NCI-H146 (cell line): ENCODE measurements at places on chromosomes 6 and 20.
A peak's percentile ranks its signal among the peaks of the same experiment; 100 is the strongest.

DNA sequence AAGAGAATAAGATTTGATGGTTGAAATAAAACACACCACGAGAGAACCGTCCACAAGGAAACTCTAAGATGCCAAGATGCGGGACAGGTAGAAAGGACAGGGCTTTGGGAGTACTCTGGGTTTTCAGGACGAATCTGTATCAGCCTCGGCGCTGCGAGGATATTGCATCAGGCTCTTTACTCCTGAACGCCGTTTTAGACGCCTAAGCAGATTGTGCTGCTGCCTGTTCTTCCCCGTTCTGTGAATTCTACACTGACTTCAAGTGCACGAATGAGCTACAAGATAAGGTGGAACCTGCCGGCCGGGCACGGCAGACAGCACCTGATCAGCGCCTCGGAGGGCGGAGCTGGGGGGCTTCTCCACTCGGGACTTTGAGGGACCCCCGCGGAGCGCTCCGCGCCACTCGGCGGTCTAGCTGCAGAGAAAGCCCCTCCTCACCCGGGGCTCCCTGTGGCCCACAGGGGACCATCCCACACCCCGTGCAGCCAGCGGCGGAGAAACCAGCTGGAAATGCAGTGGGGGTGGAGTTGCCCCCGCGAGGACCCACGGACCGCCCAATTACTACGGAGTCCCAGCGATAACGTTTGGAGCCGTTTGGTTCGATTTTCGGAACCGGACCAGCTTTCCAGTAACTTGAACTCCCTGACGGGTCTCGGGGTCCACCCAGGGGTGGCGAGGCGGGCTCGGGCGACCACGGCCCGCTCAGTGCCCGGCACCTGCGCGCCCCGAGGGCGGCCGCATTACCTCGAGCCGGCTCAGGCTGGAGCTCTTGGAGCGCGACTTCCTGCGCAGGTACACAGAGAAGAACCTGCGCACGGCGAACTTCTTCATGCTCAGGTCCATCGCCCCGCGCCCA is 646 bp downstream of the RPS6KA2 start:
- peak; percentile 89 for DNase-seq

DNA sequence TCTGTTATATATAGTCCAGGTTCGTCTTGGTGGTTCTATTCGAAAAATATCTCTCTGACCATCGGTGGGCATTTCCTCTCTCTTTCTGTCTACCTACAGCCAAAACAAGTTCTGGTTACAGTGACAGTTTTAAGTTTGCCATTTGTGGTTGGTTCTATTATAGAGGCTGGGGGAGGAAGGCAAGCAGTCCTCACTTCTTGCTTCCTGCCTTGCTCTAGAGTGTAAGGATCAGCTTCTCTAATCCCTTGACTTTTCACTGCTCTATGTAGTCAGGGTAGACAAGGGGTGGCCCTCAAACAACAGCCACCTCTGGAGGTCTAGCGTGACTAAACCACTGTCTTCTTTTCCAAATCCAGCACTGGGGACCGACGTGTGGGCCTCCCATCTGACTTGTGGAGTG is 16.1 kb downstream of the E2F3 start:
- DNase-seq, result no peak

GRCh38 chr6:25465941-25466340 is 186.1 kb upstream of the SCGN start:
- DNase-seq, result no peak

- no peak for DNase-seq
Observed at GRCh38 chr6:142853244-142854180, 91.5 kb downstream of the HIVEP2 start.

- DNase-seq, result no peak
Observed at GRCh38 chr6:100987556-100987955, 106.4 kb upstream of the ASCC3 start.

DNA sequence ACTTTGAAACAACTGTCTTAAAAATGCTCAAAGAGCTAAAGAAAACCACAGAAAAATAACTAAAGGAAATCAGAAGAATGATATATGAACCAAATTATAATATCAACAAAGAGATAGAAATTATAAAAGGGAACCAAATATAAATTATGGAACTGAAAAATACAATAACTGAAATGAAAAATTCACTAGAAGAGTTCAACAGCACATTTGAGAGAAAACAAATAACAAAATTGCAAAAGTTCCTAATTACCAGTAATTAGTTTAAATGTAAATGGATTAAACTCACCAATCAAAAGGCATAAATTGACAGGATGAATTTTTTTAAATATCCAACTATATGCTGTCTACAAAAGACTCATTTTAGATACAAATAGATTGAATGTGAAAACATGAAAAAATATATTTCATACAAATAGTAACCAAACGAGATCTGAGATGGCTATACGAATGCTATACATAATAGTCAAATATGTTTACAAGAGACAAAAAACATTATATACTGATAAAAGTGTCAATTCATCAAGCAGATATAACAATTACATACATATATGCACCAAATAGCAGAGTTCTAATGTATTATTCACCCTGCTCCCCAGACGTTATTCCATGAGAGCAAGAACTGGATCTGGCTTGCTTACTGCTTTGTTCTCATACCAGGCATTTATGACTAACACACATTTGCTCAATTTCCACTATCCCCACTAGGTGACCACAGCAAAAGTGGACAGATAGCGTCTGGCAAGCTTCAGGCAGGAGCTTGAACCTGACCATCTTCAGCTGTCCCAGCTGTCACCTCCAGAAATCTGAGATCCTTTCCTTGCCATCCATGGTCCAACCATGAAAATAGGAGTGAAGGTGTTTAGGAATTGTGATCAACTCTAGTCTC is 72.4 kb upstream of the SIRPA start:
- no peak for DNase-seq

- no peak for DNase-seq
Observed at GRCh38 chr6:35046862-35047261, 94.3 kb downstream of the TCP11 start.

DNA sequence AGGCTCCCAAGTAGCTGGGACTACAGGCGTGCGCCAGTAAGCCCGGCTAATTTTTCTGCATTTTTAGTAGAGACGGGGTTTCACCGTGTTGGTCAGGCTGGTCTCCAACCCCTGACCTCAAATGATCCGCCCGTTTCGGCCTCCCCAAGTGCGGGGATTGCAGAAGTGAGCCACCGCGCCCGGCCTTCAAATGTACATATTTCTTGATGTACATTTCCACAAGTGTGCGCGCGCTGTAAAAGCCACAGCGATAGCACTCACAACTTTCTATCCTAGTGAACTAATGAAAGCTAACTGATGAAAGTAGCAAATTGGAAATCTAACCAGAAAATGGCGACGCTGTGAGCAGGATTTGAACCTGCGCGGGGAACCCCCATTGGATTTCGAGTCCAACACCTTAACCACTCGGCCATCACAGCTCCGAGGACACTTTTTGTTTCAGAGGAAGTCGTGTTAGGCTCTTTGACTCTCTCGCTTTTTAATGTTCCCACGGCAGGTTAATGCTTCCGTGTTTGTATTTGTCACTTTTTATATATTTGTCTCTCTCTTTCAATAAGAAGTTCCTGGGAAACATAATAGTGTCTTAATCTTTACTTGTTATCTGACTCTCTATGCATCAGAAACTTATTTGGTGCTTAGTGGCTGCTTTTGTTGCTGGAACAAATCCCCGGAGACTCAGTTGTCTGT is 199.4 kb upstream of the ZNF184 start:
- DNase-seq, result peak; percentile 90

- DNase-seq, result no peak
Observed at GRCh38 chr20:51067792-51068191, 44.9 kb upstream of the KCNG1 start.

DNA sequence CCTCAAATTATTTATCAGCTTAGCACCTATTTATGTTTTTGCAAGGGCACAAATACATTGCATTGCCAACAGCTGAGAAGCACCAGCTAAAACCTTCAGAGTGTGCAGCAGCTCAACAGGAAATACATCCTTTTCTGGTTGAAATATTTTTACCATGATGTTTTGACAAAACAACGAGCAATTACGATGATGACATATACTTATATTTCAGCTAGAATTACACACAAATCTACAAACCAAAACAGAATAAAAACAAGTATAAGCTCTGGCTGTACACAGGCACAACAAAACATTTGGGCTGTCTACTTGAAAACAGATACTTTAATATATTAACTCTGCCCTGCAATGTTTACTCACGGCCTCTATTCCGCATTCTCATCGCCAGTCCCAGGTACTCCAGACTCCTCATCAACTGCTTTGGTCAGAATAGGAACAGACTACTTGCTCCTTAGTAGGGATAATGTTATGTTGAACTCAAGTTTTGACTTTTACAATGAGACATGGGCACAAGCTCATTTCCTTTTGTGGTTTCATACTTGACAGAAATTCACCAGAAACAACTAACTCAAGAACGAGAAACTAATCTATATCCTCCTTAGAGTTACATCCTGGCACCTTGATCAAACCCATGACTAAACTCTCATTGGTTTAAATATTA is 377.6 kb downstream of the ESR1 start:
- DNase-seq, result no peak

GRCh38 chr6:168413856-168414255 is 27.1 kb upstream of the SMOC2 start:
- no peak for DNase-seq

GRCh38 chr20:35093267-35093884 is 769 bp upstream of the TRPC4AP start:
- peak; percentile 54 for DNase-seq

GRCh38 chr6:9412951-9413559 is 977.7 kb upstream of the SLC35B3 start:
- peak; percentile 36 for DNase-seq

DNA sequence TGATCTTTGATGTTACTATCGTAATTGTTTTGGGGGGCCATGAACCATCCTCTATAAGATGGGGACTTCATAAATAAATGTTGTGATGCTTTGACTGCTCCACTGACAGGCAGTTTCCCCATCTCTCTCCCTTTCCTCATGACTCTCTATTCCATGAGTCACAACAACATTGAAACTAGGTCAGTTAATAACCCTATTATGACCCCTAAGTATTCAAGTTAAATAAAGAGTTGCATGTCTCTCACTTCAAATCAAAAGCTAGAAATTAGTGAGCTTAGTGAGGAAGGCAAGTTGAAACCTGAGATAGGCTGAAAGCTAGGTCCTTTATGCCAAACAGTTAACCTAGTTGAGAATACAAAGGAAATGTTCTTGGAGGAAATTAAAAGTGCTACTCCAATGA is 491.0 kb downstream of the HAO1 start:
- no peak for DNase-seq

- DNase-seq, result peak; percentile 67
Observed at GRCh38 chr6:166253281-166253681, 54.9 kb downstream of the PRR18 start.

GRCh38 chr20:17971300-17972013 is 2.6 kb downstream of the MGME1 start:
- no peak for DNase-seq

DNA sequence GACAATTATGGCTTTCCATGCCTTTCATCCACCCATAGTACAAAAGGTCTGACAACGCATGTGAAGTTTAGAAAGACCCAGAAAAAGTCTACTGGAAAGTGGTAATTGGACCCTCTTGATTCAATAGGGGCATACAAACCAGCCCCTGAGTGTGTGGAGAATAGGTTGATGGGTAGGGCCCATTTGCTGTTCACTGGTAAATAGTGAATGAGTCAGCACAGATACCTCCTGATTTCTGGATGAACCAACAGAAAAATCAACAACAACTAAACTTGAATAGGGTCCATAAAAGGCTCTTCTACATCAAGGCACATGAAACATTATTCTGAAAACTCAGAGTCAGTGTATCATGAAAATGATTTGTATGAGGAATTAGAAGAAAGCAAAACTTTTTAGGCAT is 235.4 kb upstream of the SLC35B3 start:
- DNase-seq, result peak; percentile 5

DNA sequence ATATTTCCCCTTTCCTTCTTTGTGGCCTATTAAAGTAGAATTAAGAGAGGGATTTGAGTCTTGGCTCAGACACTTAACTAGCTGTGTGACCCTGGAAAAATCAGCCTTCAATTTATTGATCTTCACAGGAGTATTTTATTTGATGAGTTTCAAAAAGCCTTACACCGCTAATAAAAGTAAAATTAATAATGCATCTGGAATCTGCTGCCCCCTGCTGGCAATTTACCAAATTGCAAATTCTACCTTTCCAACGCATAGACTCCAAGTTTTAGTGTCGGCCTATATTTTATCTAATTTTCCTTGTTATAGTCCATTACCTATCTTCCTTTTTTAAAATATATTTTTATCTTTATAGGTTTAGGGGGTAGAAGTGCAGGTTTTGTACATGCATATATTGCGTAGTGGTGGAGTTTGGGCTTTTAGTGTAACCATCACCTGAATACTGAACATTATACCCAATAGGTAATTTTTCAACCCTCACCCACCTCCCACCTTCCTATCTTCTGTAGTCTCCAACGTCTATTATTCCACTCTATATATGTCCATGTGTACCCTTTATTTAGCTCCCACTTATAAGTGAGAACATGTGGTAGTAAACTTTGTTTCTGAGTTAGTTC is 46.3 kb downstream of the GOPC start:
- DNase-seq, result peak; percentile 29

- DNase-seq, result no peak
Observed at GRCh38 chr20:62535282-62535811, 59.6 kb upstream of the GATA5 start.

DNA sequence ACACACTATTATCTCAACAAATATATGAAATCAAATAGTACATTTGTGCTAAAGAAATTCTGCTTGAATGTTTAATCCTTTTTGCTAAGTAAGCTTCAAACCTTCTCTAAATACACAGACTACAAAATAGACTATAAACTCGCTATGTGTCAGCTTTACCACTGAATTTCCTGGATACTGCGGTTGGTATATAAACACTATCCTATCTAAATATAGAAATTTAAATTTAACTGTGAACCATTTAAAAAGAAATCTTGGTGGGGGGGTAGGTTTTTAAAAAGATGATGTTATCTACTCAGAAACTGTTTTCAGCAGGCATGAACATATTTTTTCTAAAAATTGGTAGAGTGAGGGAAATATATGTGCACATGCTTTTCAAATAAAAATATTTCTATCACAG is 306.5 kb upstream of the RUNX2 start:
- no peak for DNase-seq

- DNase-seq, result no peak
Observed at GRCh38 chr20:60010689-60011458, 52.7 kb downstream of the CDH26 start.

- DNase-seq, result no peak
Observed at GRCh38 chr20:17866234-17867001, 102.2 kb downstream of the SNX5 start.

DNA sequence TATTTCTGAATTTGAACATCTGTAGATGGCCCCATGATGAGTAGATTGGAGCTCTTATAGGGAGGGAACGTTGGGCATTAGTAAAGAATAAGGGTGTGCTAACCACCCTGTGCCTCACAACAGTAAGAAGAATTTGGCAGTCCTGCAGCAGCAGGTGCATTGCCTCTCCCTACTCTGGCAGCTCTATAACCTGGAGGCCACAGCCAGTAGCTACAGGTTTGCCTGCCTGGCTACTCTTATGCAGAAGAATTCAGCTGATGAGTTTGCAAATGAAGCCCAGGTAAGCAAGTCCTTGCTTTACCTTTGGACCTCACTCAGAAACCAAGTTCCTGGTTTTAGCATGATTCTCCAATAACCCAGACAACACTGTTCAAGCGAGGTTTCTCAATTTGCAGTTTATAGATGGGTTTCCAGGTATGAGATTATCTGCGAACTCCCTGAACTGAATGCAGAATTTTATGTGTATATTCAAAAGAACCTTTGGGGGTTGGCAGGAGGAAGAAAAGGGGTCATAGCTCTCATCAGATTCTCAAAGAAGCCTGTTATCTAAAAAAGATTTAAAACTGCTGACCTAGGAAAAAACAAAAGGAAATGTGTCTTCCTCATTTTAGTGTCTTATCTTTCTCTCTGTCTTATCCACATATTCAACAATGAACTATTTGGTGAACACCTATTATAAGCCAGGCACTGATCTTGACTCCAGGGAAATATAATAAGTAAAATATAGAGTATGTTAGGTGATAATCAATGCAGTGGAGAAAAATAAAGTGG is 18.9 kb downstream of the TREML1 start:
- DNase-seq, result no peak
